ENCODE measurements at places on chromosomes 4 and X.

- no peak for DNase-seq
Observed at GRCh38 chr4:142383800-142384470, 462.2 kb downstream of the INPP4B start.

DNA sequence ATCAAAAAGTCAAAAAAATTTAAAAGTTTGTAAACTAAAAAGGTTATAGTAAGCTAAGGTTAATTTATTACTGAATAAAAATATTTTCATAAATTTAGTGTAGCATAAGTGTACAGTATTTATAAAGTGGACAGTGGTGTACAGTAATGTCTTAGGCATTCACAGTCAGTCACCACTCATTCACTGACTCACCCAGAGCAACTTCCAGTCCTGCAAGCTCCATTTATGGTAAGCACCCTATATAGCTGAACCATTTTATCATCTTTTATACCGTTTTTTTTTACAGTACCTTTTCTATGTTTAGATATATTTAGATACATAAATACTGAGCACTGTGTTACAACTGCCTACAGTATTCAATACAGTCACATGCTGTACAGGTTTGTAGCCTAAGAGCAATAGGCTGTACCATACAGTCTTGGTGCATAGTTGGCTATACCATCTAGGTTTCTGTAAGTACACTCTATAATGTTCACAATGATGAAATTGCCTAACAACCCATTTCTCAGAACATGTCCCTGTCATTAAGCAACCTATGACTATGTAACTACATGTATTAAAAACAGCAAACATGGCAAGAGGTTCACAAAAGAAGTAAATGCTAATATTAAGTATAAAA is 18.6 kb downstream of the ACSL4 start:
- no peak for DNase-seq

- no peak for DNase-seq
Observed at GRCh38 chr4:71052034-71052433, 58.6 kb downstream of the DCK start.

DNA sequence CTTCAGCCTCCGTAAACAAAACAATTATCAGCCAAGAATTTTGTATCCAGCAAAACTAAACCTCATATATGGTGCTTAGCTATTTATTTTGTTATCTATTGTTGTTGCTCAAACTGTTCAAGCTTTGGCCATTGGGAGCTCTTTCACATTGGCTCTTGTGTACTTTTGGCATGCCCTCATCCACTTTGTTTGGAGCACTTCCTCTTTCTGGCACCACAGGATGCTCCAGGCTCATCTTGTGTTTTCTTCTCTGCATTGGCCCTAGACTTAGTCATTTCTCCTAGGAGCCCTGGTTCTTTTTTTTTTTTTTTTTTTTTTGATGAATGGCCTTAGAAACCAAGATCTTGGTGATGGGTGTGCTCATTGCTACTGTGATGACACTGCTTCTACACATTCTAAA is 74.5 kb downstream of the DIPK2B start:
- DNase-seq: no peak

DNA sequence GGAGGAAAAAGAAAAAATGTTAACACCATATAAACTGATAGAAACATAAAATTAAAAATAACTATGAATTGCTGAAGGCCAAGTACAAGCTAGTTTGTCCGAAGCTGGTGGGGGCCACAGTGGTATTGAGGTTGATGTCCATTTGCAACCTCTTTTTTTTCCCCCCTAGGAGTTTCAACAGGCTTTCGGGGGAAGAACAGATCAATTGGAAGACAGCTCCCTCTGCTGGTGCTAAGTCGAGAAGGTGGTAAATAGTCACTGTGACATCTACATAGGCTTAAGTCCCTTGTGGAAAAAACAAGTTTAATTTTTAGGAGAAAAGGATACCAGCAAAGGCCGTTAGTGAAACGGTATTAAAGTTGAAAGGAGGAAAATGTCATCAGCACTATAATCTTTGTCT is 115.7 kb upstream of the ZXDA start:
- peak; percentile 2 for DNase-seq

DNA sequence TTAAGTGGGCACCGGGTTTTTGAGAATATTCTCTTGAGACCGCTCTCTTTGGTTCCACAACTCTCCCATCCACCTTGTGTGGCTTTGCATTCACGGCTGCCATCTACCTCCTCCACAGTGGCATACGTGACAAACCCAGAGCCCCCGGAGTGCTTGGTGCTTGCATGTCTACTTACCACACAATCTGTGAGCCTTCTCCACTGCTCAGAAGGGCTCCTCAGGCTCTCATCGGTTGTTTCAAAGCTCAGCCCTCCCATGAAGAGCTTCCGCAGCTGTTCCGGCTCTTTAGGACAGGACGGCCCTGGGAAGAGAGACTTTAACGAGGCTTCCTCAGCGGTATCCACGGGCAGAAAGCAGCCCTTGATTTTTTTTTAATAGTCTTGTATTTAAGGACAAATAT is 167.6 kb upstream of the ANK2 start:
- DNase-seq: no peak

DNA sequence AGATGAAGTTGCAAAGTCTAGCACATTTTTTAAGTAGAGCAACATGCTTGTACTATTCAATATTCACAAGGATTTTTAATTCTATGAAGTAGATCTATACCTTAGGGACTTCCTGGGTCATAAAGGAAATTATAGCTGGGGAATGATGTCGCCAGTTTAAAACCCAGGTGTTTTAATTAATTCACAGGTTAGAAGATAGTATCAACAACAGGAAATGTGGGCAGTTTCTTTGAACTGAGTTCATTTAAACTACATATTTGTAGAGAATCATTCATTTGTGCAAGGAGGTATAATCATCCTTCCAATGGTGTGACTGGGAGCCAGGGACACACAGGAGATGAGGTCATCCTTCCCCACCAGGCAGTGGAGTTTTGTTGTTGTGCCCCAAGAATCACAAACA is 181.3 kb upstream of the KLF3 start:
- DNase-seq: no peak

GRCh38 chrX:25004040-25004439 is 11.7 kb downstream of the ARX start:
- no peak for DNase-seq

GRCh38 chr4:140679576-140679975 is 76.6 kb downstream of the TBC1D9 start:
- no peak for DNase-seq

GRCh38 chr4:87236861-87237260 is 16.4 kb upstream of the KLHL8 start:
- no peak for DNase-seq

DNA sequence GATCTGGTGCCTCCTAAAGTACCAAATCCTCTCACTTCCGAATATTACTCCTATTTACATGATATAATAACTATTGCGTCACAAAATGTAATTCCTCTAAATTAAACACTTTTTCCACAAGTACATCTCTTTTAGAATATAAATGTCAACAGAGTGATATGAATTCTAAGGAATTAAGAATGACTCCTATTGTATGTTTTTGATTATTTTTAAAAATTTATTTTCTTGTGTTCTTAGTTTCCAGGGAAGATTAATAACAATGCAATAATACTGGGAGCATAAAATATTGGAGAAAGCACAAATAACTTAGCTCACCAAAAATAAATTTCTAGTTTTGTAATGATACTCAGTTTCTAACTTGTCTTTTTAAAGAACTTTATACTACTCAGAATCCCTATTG is 184.9 kb downstream of the PCDH18 start:
- no peak for DNase-seq

- no peak for DNase-seq
Observed at GRCh38 chrX:113743069-113743468, 840.8 kb upstream of the HTR2C start.

GRCh38 chr4:3523628-3524221 is 8.5 kb downstream of the LRPAP1 start:
- DNase-seq: no peak

GRCh38 chrX:48591255-48591791 is 6.0 kb upstream of the WDR13 start:
- peak; percentile 40 for DNase-seq

GRCh38 chrX:1521459-1521956 is 15.5 kb downstream of the P2RY8 start:
- DNase-seq: no peak

DNA sequence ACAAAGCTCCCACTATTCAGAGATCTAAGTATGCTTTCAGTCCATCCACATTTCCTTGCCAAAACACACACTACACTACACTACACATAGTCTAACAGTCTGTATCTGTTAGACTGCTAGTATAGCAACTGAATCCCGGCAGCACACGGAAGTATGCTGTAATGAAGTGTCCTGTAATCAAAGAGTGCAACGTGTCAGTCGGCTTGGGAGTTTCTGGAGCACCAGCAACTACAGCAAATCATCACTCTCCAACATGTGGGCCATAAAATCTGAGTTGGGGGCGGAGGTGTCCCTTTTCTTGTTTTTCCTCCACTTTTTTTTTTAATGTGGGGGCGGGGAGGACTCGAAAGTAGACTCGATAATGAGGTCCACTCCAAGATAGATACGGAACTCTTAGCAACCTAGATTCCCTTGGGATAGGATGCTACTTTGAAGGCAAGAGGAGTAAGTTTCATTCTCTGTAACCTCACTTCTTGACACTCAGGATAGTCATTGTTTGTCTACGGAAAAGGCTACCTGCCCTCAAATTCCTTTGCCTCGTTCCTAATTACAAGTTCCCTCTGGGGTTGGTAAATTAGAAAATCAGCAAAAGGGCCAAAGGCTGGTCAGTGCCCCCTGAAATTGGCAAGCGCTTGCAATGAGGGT is 722 bp downstream of the SLC10A7 start:
- DNase-seq: peak; percentile 29

GRCh38 chr4:88295656-88296055 is 11.3 kb upstream of the PPM1K start:
- DNase-seq: no peak

Measured in hepatic stellate cell (primary cell).